T47D (cell line): ENCODE measurements at places on chromosomes 4 and X.

DNA sequence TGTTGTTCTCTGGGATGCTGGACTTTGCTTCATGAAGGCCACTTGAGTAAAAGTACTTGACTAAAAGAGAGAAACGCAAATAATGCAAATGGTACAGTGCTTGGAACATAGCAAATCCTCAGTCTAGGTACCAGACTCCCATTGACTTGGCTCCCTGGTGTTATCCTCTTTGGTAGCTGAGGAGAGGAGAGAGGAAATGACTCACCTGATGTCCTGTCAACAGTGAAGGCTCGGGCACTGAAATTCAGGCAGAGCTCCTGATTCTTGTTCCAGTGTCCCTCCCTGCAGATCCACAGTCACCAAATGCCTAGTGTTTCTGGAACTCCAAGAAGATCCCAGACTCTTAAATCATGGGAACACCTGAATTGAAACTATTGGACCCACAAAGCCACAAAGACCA is 22.5 kb upstream of the TCEAL4 start:
- DNase-seq, result no peak

DNA sequence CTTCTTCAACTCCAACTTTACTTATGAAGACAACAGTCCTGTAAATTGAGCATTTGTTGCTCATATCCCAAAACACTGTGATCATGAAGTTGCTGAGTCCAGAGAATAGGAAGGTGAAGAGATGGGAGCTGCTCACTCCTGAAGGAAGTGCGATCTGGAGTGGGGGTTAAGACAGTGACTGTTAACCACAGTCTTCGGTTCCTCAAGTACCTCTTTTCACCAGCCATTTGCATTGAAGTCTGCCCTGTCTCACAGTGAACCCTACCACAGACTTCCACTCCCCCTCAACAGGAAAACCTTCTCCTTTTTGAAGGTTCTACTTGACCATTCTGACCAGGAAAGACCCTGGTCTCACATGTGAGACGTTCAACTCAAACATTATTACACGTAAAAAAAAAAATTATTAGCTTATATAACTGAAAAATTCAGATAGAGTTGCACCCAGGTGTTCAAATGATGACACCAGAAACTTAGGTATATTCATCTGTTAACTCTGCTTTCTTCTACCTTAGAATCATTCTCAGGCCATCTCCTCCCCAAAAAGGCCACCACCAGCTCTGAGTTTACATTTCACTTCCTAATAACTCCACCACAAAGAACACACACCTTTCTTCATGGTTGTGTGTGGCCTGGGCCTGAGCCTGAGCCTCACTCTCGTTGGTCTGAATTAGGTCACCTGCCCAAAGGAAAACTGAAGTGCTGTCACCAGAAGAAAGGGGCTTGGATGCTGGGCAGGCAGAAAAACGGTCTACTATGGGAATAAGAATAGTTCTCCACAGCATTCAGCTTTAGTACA is 199.2 kb downstream of the DCTD start:
- no peak for DNase-seq

DNA sequence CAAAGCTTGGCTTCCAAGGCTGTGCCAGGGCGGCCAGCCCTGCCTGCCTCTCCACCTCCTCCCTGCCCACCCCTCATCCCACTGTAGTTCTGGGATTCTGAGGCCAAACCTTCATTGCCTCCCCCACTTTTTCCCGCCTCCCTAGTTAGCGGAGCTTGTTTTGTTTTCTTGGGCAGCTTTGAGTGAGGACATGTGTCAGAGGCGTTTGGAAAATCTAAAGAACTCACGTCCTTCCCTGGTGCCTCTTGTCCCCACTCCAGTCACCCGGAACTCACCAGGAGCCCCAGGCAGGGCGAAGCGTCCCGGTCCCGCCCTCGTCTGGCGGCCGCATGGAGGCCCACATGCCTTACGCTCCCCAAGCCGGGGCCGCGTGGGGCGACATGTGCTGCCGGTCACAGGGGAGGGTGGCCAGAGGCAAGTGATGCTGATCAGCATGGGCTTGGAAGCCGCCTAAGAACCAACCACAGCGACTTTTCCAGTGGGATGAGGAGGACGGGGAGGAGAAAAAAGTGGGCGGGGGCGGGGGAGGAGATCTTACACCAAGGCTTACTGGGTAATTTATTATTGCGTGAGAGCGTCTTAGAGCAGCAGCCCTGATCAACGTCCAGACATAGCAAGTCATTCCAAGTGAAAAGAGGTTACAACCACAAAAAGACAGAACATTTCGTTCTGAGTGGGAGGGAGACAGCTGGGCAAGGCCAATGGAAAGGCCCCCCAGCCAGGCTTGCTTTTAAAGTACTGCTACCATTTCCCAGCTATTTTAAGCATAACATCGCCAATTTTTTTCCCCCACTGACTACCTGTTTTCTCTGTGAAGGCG is 48.5 kb downstream of the PRPS1 start:
- peak; percentile 89 for DNase-seq

GRCh38 chr4:28421221-28421620 is 1560.6 kb downstream of the STIM2 start:
- no peak for DNase-seq

- no peak for DNase-seq
These were observed 138.3 kb downstream of the SH3KBP1 start for GRCh38 chrX:19748896-19749680.

GRCh38 chrX:18946157-18946556 is 37.8 kb downstream of the PHKA2 start:
- no peak for DNase-seq

GRCh38 chr4:68271851-68272357 is 26.4 kb upstream of the TMPRSS11B start:
- DNase-seq, result peak; percentile 75

DNA sequence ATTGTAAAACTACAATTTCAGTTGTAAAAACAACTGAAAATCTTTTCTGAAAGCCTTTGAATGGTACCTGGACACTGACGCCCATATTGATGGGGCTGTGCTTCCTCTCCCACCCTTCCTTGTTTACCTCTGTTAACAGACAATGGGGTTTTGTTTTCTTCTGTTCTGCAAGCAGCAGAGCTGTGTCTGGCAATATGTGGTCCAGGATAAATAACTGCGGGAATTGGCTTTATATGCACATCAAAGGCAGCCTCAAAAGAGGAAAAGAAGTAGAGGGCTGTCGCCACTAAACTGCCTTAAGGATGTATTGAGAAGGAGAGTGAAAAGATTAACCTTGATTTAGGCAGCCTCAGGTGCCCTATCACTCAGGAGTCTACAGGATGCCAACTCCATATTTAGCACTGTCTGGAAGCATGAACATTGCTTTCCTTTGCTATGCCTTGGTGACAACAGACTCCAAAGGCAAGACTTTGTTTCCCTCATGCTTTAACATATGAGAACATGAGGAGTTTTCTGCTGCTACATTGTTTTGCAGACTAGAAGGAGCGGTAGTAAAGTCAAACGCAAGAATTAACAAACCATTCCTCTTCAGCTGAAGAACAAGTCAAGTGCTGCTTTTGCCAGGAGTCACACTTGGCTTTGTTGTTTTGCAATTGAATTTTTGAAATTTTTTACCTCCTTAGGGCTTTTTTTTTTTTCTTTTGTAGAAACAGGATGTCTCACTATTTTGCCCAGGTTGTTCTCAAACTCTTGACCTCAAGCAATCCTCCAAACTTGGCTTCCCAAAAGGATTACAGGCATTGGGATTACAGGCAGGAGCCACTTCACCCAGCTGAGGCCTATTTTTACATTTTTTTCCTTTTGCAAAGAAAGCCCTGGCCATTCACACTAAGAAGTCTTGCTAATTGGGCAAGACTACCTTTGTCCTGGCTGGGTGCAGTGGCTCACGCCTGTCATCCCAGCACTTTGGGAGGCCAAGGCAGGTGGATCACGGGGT is 3.0 kb downstream of the IL21 start:
- no peak for DNase-seq

- DNase-seq, result no peak
These were observed 554.4 kb downstream of the TRAM1L1 start for GRCh38 chr4:116531026-116531425.

- no peak for DNase-seq
These were observed 116.6 kb upstream of the FRMPD4 start for GRCh38 chrX:12021698-12022097.

DNA sequence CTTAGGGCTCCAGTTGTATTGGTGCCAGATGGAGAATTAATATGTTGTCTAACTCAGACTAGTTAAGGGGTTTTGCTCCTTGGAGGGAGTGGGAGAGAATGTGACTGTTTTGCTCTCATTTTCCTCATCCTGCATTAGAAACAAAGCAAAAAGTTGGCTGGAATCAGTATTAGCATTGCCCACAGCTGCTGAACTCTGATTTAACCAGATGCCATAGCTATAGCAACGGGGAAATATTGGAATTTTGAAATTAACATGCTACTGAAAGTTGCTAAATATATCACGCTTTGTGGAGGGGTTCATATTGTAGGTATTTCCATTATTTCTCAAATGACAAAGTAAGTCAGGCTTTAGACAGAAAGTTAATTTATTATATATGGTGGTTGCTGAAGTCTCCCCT is 66.7 kb upstream of the EOLA2 start:
- no peak for DNase-seq

DNA sequence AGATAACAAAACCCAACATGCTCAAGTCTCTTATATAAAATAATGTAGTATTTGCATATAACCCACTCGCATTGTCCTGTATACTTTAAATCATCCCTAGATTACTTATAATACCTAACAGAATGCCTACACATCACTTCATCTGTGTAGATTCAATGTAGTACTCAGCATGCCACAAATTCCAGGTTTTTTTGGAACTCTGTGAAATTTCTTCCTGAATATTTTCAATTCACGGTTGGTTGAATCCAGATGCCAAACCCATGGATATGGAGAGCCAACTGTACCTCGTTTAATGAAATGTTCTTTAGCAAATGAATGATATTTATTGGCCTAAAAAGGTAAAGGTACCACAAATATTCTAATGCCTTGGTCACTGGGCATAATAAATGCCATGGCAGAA is 24.8 kb downstream of the CCNI start:
- DNase-seq, result no peak

GRCh38 chrX:13059637-13060499 is 15.4 kb upstream of the FAM9C start:
- no peak for DNase-seq

- DNase-seq, result no peak
These were observed 23.4 kb downstream of the ZFYVE28 start for GRCh38 chr4:2395038-2395437.

- no peak for DNase-seq
These were observed 16.0 kb downstream of the MAGEB10 start for GRCh38 chrX:27823812-27824211.

- no peak for DNase-seq
These were observed 3.2 kb downstream of the DGKQ start for GRCh38 chr4:970046-970745.

- no peak for DNase-seq
These were observed 139.7 kb downstream of the PACRGL start for GRCh38 chr4:20839957-20840356.

DNA sequence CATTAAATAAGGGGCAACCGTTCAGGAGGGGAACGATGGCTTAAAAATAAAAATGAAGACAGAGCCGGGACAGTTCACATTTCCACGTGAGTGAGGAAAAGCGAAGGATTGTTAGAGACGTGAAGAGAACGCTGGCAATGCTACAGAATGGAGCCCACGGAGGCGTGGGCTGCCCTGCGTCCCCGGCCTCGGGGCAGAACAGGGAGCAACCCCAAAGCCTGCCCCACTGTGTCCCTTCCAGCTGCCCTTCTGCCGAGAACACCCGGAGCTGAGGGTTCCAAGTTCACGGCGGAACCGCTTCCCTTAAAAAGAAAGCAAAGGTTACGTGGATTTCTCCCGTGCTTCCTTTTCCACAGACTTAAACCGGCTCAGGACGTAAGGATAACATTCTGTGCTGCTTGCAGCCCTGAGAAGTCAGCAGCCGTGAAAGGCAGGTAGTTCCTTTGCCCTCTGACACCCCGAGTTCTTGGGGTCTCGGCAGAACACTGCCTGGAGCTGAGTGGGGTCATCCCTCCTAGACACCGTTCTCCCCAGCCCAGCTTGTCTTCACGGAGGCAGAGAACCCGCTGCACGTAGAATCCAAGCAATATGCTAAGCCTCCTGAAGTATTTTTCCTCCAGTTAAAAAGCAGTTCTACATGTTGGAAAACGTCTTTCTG is 14.2 kb downstream of the DHRSX start:
- no peak for DNase-seq

GRCh38 chr4:137909529-137910309 is 332.4 kb downstream of the SLC7A11 start:
- peak; percentile 2 for DNase-seq

DNA sequence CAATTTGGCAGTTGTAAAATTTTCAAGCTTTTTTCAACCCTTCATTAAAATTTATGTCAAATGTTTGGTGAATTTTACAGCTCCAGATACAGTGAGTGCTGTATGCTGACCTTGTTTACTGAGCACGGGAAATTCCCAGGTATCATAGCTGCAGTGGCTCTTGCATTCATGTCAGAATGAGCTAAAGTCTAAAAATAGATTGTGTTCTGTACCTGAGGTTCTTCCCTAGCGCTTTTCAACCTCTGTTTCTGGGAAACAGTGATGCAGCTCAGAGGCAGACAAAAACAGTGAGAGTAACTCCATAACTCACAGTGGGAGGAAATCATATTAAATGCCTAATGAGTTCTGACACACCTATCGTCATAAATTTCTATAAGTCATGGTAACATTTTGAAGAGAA is 393.8 kb upstream of the GNPDA2 start:
- no peak for DNase-seq

- DNase-seq, result no peak
These were observed 34.4 kb downstream of the SLAIN2 start for GRCh38 chr4:48375651-48376304.

DNA sequence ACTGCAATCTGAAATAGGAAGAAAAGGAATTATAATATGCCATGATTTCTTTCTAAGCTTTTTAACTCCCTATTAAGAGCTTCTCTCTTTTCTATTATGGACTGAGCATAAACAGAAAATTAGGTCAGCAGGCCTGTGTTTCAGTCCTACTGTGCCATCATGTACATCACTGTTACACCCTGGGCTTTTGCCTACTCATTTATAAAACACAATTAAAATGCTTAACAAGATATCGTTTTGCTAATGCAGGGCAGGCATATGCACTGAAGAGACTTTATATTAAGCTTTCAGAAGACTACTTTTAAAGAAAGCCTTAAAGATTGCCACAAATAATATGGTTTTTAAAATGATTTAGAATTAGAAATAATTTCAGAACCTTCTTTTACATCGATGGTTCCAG is 828 bp upstream of the BBS12 start:
- no peak for DNase-seq

DNA sequence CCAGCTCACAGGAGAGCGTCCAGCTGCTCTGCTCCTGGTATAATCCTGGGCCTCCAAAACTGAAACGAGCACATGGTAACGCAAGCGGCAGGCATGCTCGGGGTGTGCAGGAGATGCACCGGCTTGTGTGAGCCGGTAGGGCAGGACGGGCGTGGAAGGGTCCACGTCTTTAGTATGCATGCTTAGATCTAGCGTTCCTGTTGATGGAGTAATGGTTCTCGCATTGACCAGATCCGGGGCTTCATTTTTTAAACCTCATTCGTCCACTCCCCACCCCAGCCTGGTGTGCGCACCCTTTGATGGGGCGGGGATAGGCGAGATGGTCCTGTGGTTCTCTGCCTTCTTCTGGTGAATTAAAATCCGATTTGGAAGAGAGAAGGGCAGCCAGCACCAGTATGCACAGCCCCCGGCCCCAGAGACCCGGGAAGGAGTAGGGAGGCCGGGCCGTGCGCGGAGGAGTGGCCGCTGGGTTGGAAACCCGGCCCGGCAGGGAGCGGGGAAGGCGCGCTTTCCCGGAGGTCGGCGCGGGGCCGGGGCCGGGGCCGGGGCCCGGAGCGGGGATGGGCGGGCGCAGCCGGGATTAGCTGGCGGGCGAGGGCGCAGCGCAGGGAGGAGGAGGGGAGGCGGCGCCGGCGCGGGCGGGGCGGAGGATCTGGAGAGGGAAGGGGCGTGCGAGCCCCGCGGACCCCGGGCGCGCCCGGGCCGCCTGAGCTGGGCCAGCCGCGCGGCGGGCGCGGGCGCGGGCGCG is 39.9 kb downstream of the FAM149A start:
- peak; percentile 49 for DNase-seq
